ENCODE measurements at places on chromosomes 2 and 18.
A peak's percentile ranks its signal among the peaks of the same experiment; 100 is the strongest.

- no peak for DNase-seq
Observed at GRCh38 chr2:62202019-62202722, 6.3 kb downstream of the B3GNT2 start.

DNA sequence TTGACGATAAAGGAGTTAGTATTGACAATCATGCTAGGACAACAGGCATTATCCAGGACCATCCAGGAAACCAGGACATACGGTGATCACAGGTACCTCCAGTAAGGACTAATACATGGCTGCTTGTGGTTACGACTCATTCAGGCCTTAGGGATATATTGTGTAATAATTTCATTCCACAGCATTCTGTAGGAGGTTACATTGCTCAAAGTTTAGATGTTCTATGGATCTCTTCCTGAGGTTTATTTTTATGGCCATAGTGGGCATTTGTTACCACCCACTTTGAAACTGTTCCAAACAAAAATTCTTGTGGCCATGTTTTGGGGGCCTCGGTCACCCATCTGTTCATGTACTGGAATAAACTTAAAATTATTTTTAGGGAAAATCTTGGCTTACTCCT is 431.6 kb downstream of the METTL4 start:
- DNase-seq = peak; percentile 23

DNA sequence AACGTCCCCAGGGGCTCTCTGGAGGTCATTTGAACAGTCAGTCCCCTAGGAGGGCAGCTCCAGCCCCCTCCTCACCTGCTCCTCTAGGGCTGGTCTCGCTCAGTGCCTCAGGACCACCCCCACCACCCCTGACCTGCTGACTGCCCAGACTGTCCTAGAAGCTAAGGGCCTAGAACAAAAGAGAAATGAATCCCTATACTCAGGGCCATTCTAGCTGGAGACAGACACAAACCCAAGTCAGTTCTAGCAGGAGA is 83.0 kb downstream of the HS1BP3 start:
- no peak for DNase-seq

DNA sequence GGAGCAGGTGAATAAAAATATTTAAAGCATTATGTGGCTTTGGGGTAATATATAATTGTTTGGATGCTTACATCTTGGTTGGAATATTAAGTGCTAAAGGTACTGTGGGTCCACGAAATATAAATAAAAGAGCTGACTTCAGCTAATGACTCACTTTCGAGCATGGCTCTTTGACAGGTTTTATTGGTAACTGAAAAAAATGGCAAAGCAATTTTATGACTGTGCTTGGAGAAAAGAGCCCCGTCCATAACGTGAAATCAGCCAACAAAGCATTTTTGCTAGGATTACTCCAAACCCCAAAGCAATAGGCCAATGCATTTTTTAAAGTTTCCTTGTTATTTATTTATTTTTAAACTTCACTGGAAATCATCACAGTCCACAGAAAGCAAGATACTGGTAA is 397.2 kb upstream of the CDH19 start:
- peak; percentile 36 for DNase-seq

DNA sequence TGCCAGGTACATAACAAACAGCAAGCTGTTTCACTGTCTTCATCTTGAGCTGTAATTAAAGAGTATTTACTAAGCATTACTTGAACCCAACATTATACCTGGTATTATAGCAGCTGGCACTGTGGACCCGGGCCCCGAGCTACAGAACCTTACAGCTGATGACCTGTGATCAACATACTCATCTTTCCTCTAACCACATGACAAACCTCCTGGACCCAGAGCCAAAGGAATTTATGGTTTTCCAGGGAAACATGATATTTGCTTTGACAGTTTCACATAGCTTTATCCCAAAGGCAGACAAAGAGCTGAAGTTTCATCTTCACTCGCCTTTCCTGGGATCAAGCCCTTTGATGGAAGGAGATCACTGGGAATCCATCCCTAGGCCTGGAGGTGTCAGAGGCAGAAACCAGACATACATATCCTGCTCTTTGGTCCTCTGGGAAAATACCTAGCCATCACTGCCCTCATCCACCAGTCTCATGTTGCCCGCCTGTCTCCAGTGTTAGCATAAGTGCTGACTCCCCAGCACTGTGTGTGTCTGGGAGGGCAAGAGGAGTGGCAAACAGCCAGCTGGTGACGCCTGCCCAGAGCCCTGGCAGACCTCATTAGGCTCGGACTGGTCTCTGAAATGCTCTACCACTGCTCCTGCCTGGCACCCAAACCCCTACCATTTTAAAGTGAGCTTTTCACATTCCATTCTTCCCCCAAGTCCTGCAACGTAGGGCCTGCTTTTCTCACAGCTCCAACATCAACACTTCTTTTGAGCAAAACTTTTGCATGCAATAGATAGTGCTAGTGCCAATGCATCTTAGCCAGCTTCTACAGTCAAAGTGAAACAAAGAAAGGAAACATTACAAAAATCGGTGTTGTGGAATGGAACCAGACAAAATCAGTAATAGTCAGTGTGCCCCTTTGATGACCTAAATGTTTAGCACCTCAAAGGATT is 138.8 kb upstream of the CTAGE1 start:
- DNase-seq = no peak

DNA sequence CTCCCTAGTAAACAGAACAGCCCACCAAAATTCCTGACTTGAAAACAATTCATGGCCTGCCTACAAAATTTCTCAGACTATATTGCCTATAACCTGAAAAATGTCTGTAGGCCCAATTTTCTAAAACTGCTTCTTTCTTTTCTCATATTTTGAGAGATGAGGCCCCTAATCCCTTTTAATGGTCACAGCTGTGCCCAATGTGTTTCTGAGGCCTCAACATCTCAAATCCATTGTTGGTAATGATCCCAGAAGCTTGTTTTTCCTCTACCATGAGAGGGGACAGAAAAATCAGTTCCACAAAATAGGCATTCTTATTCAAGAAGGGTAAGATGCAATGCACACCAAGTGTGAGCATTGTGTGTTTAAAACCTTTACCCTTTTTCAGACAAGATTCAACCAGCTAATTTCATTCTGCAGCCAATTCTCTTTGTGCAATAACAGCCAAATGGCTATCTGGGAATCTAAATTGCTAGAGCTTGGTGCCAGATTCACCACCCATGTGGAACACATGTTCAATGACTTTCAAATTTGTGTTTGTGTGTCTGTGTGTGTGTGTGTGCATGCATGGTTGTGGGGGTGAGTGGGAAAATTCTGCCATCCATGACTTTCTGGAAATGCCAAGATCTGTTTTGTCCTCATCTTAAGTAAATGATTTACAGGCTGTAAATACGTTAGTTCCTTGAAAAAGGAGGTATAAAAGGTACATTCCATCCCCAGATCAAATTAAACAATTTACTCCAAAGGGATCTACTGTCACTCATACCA is 319.5 kb downstream of the TNS1 start:
- no peak for DNase-seq

DNA sequence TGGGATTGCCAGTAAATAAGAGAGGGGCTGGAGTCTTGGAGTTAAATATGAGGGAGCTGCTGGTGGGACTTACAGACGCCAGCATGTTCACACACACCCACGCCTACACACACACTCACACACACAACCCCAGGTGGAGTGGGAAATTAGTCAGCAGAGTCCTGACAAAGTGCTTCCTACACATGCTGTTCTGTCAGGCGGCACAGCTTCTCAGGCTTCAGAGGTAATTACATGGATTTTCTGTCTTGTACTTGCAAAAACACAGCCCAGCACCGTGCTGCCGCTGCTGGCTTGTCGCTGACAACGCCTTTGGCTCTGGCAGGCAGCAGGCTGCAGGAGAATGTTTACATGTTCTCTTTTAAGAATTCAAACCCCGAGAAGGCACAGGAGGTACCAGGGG is 1186.3 kb upstream of the CELF4 start:
- peak; percentile 8 for DNase-seq
